ENCODE measurements at places on chromosomes 16 and 17. TPM values are rescaled to one million over a fixed set of nuclear protein-coding genes. Genes with fewer than 3 reads are reported as not detected.

GRCh38 chr17:4956493-4957061 is 5.7 kb downstream of the ENO3 start:
- no peak for DNase-seq

DNA sequence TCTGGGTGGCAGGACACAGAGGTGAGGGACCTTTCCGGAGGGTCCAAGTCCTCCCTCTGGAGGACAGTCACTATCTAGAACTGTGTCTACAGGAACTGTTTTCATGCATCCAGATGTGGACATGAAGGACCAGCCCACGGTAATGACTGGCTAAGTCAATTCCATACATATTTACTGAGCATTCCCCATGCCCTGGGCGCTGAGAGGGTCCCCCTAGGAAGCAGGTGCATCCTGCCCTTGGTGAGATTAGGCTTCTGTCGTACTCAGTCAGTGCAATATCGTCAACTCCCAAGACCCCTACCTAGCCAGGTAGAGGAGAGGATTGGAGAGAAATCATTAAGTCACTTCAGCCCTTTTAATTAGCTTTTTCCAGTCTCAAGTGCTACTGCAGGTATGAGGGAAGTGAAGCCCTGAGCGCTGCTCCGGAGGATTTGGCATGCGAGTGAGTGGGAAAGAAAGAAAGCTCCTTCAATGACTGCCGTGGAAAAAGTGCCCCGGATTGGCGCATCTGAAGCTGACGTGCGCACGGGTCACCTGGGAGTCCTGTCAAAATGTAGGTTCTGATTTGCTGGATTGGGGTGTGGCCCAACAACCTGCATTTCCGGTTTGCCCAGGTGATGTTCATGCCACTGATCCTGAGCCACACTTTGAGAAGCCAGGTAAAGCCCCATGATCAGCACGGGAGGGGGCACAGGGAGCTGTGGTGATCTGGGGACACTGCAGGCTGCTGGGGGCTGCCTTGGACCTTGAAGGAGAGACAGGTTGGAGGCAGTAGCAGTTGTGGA is 367.4 kb upstream of the TNRC6C start:
- DNase-seq, result no peak

DNA sequence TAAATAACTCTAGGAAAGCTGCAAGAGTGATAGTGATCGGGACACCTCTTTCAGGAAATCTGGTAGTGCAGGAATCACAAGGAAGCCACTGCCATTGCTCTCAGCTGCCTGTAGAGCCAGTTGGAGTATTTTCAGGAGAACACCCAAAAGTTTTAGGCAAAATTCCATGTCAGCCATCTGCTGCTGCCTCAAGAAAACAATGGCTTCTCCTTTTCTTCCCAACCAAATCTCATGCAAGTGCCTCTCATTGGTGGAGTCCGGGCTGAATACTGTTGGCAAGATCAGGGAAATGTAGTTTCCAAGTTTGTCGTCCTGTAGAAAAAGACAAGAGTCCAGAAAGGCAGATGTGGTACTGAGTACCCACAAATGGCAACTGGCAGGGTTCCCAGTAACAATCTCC is 54.9 kb upstream of the TANC2 start:
- DNase-seq, result no peak

Gene RUNDC3A
- not detected for total RNA-seq

Gene ASGR1
- 0.86 TPM for total RNA-seq

Gene TNP2
- total RNA-seq, result not detected

Gene ATP2A1
- 1.1 TPM for total RNA-seq

Gene HSD17B2
- total RNA-seq, result not detected

Gene SERPINF2
- total RNA-seq, result 0.64 TPM

All from A172 (cell line).